ENCODE measurements at places on chromosomes 1 and 21. TPM values are rescaled to one million over a fixed set of nuclear protein-coding genes. Genes with fewer than 3 reads are reported as not detected.
A peak's percentile ranks its signal among the peaks of the same experiment; 100 is the strongest.

The C1orf94 gene
- polyA plus RNA-seq = not detected

The CD48 gene
- polyA plus RNA-seq = 2.0 TPM

The SELL gene
- 4.5 TPM for polyA plus RNA-seq

The SH2D1B gene
- 0.19 TPM for polyA plus RNA-seq

The FAM163A gene
- polyA plus RNA-seq = not detected

DNA sequence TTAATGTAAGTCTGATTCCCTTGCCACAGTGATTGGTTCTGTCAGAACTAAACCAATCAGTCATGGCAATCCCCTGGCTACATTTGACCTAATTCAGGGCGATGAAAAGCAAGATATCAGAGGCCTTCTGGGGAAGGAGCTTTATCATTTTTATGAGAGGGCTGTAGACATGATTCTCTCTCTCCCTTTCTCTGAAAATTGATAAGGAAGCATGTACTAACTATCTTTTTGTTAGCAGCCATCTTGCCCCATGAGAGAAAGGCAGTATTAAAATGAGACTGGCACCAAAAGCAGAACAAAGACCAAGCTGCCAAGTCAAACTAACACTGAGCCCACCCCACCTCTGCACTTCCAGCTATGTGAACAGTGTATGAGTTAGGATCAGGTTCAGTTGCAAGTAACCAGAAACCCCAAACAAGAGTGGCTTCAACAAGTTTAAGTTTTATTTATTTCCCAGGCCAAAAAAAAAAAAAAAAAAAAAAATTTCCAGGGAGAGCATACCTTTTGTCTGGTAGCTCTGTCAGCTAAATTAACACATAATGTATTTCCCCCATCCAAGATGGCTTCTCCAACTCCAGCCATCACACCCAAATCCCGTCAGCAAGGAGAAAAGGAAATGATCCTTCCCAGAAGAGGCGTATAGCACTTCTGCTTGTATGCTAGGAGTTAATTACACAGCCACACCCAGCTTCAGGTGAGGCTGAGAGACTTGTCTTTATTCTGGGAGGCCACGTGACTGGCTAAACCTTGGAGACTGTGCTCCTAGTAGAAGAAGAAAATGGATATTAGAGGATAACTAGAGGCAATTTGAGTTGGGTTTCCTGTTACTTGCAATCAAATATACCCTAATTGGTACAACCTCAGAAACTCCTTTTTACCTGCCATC is 105.8 kb upstream of the RALGPS2 start:
- no peak for DNase-seq

- no peak for DNase-seq
Observed at GRCh38 chr1:175597969-175598765, 145.2 kb downstream of the TNR start.

DNA sequence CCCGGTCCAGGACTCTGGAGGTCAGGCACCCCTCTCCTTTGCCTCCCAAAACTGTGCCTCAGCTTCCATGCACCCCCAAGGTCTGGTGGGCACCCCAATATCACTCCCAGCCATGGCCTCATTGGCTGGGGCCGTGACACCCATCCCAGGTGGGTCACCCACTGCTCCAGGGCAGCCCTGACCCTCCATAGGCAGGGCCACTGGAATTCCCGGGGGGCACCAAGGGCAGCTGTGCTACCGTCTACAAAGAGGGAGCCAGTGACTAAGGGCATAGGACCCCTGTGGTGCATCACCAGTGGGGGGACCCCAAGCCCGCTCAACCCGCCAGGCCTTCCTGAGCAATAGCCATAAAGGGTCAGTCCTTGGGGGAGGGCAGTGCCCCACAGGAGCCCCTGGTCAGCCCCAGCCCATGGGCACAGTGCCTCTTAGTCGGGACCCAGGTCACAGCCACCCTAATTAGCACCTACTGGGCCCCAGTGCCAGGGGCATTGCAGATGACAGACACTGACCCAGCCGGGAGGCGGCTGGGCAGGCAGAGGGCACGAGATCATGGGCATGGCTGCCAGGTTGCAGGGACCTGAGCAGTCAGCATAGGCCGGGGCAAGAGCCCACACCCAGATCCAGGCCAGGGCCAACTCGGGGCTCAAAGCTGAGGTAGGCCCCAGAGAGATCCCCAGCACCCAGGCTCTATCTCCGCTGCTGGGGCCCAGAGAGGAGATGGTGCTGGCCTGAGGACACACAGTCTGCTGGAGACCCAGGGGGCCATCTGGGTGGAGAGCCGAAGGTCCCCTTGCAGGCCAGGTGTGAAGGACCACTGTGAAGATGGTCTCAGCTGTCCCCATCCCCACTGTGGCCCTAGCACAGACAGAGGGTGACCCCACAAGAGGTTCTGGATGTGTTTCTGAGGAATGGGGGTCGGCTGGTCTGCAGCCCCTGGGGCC is 19.0 kb upstream of the ARF1 start:
- no peak for DNase-seq

DNA sequence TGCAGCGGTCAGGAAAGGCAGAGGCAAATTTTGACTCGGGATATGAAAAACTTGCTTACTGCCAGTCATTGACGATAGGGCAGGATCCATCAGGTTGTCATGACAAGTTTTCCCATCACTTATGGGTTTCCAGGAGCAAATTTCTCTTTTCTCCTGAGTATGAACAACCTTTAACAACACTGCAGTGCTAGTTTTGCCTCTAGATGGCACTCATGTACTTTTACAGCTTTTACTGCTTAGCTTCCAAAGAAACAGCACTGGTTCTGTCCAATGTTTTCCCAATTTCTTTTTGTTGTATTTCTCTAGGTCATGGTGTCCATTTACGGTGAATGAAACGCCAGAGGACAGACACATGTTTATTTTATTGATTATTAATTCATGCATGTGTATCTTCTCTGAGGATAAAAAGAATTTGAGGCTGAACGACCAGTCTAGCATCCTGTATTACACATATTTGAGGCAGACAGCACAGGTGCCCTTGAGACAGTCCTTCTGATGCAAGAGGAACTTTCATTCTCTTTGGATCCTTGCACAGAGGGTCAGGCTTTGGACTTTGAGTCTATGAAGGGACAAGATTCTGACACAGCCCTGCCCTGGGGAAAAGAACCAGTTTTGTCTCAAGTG is 112.3 kb upstream of the TRABD2B start:
- DNase-seq = peak; percentile 51

GRCh38 chr1:32200226-32201010 is at the start of gene CCDC28B:
Gene CCDC28B (plus strand): TSS chr1:32200595. CDS start chr1:32201936, 1,341 bp downstream.
- DNase-seq = peak; percentile 69

- no peak for DNase-seq
Observed at GRCh38 chr21:41955516-41955915, 1.7 kb upstream of the C2CD2 start.

GRCh38 chr1:212646588-212646987 is 38.0 kb downstream of the ATF3 start:
- DNase-seq = no peak

- no peak for DNase-seq
Observed at GRCh38 chr1:208413006-208413405, 168.8 kb upstream of the PLXNA2 start.
